ENCODE measurements at places on chromosomes 11 and 22.

- DNase-seq, result no peak
These were observed 175.1 kb downstream of the CEP164 start for GRCh38 chr11:117502779-117503100.

- no peak for DNase-seq
These were observed 56.8 kb downstream of the C22orf31 start for GRCh38 chr22:29004647-29005371.

DNA sequence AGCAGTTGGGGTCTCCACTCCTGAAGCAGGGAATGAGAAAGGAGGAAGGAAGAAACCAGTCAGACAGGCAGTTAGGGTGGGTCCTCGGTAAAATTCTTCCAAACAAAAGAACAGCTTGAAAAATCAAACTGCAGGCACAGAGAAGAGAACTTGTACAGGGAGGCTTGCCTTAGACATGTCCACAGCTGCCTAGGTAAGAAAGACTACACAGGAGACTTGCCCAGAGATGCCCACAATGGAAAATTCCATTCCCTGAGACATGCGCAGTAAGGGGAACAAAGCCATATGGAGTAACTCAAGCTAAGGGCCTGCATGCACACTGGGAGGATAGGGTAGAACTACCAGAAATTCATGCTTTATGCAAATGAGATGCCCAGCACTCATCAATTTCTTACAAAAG lies 9.8 kb downstream of the KCNJ11 start:
- DNase-seq, result no peak

- DNase-seq, result no peak
These were observed 55.1 kb downstream of the KIAA1671 start for GRCh38 chr22:25007444-25008106.

GRCh38 chr11:8105666-8106065 lies 24.7 kb downstream of the TUB start:
- DNase-seq, result no peak

DNA sequence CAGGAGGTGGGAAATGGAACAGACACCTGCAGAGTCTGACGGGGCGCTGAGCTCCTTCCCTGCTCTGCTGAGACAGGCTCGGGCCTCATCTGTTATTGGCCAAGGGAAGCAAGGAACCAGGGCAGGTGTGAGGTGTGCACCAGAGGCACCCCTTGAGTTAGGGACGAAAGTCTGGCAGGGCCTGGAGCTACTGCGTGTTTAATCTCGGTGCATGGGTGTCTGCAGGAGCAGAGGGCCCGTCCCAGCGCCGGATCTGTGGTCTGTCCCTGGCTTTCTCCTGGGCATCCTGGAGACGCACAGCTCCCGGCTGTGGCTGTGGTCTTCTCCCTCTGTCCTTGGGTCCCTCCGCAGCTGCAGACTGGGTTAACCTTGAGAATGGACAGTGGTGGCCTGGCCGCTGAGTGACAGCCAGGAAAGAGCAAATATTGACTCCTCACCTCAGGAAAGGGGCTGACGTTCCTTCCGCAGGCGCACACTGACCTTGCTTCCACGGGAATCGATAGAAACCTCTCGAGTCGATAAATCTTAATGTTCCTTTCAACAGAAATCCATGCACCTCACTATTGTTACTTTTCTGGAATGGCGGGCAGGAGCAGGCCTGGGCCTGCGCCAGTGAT lies 975.6 kb downstream of the BRD1 start:
- no peak for DNase-seq

DNA sequence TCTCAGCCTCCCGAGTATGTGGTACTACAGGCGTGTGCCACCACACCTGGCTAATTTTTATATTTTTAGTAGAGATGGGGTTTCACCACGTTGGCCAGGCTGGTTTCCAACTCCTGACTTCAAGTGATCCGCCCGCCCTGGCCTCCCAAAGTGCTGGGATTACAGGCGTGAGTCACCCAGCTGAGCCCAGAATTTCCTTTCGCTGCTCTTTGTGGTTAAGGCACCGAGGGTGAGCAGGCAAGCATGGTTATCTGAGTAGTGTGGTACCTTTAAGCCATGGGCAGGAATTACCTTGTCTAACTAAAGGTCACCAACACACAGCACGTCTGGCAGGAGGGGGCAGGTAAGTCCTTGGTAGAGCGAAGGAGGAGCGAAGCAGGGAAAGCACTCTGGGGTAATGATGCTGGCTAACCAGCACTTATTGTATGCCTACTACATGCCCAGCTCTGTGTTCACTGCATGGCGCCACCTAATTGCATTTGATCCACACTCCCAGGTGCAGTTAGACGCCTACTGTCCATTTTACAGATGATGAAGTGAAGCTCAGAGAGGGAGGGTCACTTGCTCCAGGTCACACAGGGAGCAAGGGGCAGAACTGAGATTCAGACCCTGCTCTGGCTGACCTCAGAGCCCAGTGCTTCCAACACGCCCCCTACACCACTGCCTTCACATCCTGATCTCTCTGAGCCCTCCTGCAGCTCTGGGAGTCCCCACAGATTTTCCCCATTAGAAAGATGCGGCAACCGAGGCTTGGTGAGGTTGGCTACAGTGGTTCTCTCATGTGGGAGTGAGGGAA lies 45.7 kb downstream of the TRIOBP start:
- no peak for DNase-seq

GRCh38 chr22:50001388-50002231 lies 11.0 kb downstream of the IL17REL start:
- no peak for DNase-seq

DNA sequence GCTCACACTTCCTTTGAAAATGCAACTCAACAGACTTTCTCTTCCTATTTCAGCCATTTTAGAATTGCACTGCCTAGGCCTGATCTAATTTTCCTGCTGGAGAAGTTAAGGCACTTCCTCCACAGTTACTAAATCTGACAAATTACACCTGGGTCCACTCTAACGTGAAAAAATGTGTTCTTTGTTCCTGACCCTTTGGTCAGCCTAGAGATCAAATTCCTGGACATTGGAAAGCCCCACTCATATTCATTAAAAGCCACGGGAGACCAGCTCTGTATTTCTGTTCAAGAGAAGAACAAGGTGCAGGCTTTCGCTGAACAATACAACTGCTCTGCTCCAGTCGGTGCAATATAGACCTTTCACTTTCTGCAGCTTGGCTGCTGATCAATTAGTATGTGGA lies 96.6 kb downstream of the MPPED2 start:
- no peak for DNase-seq

GRCh38 chr22:43305806-43306205 lies 37.4 kb downstream of the SCUBE1 start:
- no peak for DNase-seq

DNA sequence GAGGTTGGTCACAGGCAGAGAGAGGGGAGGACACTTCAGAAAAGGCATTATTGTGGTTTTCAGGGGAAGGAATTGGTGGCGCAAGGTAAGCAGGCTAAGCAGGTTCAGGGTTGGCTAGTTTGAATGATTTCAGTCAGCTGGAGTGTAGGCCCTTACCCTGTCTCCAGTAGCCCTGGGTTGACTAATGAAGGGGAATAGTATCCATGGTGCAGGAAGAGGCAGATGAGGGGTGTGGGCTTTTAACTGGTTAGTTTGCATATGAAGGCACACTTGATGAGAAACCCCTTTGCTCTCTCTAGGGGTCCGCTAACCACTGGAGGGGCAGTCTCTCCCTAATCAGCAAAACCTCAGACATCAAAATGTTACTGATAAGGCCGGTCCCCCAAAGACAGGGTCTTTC lies 249.7 kb downstream of the AASDHPPT start:
- no peak for DNase-seq

GRCh38 chr11:131978351-131978750 lies 607.9 kb downstream of the NTM start:
- DNase-seq, result no peak

All from activated naive CD4-positive, alpha-beta T cell treated with Interleukin-2 at 50 U/mL for 16 hours (primary cell).